ENCODE measurements at places on chromosomes 7 and 10. TPM values are rescaled to one million over a fixed set of nuclear protein-coding genes. Genes with fewer than 3 reads are reported as not detected.

PAPOLB gene
- 0.08 TPM for total RNA-seq

COL26A1 gene
- total RNA-seq, result not detected

TBXAS1 gene
- total RNA-seq, result 2.0 TPM

PSAP gene
- total RNA-seq, result 113 TPM

HYAL4 gene
- not detected for total RNA-seq

IDI2 gene
- total RNA-seq, result not detected

DNA sequence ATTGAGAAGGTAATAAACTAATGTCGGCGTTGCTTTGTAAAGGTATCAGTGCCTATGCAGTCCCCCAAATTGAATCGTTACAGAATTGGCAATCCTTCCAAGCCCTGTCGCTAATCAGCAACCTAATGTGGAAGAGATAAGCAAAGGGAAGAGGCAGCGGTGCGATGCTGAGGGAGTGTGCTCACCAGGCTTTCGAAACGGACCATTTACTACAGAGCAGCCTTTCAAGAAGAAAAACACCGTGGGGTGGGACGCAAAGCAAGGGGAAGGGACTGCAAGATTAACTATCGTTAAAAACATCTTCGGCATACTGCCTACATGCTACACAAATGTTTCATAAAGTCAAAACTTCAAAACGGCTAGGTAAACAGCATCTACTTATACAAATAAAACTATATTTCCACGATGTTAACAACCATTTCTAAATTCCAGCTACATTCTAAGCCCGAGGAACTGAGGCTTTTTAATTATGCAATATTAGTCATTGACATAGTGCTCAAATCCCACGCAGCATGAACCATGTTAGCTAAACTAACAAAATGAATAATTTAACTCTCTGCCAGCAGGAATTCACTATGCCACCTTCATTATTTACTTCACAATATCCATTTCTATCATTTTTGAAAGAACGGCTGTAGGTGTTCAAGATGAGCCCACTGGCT is 85.2 kb downstream of the CHCHD3 start:
- H3K4me3 ChIP-seq, result no peak overlapping the region
- no peaks in the 10 kb centered on the region for H3K4me1 ChIP-seq
- peaks cover 2% of the 10 kb centered on the region for H3K36me3 ChIP-seq
- no peaks in the 10 kb centered on the region for H3K27me3 ChIP-seq
- no peak overlapping the region for H3K27ac ChIP-seq
- no peak for DNase-seq

GRCh38 chr7:35717516-35717915 is 22.6 kb upstream of the HERPUD2 start:
- H3K27me3 ChIP-seq, result peaks cover 2% of the 10 kb centered on the region
- DNase-seq, result no peak
- no peaks in the 10 kb centered on the region for H3K36me3 ChIP-seq
- no peak overlapping the region for H3K4me3 ChIP-seq
- H3K27ac ChIP-seq, result no peak overlapping the region
- H3K4me1 ChIP-seq, result peaks cover 16% of the 10 kb centered on the region

DNA sequence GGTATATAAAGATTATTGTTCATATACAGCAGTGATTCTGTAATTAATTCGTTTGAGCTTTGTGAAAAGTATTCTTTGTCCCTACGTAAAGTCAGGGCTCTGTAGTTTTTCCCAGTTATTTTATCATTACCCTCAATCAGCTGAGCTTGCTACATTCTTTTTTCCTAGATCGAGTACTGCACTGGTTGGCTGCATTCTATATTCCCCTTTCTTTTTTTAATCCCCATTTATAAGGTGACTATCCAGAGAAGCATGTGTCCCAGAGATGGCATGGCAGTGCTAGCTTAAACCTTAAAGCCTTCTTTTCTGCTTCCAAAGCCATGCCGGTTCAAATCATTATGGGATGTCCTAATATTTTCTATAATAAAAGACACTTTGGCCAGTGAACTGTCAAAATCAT is 230.1 kb upstream of the CELF2 start:
- no peaks in the 10 kb centered on the region for H3K36me3 ChIP-seq
- H3K4me1 ChIP-seq, result no peaks in the 10 kb centered on the region
- H3K27ac ChIP-seq, result no peak overlapping the region
- H3K27me3 ChIP-seq, result peaks cover 7% of the 10 kb centered on the region
- no peak overlapping the region for H3K4me3 ChIP-seq

DNA sequence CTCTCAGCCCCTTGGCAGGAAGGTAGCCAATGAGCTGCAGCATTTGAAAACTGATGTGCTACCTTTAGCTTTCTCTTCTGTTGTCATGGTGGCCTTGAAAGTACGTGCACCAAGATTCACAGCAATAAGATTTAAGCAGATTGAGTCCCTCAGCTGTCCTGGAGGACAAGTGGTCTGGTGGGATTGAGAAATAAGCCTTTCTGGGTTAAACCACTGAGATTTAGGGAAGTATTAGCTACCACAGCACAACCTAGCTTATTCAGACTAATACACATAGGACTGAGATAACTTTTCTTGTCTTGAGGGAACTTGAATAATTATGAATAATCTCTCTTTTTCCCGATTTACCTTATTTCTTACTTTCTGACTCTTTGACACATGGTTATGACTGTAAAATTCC is 324.0 kb downstream of the PTEN start:
- DNase-seq, result no peak
- H3K4me3 ChIP-seq, result no peak overlapping the region
- no peaks in the 10 kb centered on the region for H3K36me3 ChIP-seq
- H3K4me1 ChIP-seq, result no peaks in the 10 kb centered on the region
- H3K27me3 ChIP-seq, result no peaks in the 10 kb centered on the region

GRCh38 chr10:70480239-70480861 is 1.8 kb downstream of the PALD1 start:
- H3K36me3 ChIP-seq, result peaks cover 2% of the 10 kb centered on the region
- peak; percentile 68 for DNase-seq
- peaks cover 18% of the 10 kb centered on the region for H3K27me3 ChIP-seq
- peaks cover 61% of the 10 kb centered on the region for H3K4me1 ChIP-seq
- peak overlapping the region; percentile 69 for H3K27ac ChIP-seq
- H3K4me3 ChIP-seq, result peak overlapping the region; percentile 71

DNA sequence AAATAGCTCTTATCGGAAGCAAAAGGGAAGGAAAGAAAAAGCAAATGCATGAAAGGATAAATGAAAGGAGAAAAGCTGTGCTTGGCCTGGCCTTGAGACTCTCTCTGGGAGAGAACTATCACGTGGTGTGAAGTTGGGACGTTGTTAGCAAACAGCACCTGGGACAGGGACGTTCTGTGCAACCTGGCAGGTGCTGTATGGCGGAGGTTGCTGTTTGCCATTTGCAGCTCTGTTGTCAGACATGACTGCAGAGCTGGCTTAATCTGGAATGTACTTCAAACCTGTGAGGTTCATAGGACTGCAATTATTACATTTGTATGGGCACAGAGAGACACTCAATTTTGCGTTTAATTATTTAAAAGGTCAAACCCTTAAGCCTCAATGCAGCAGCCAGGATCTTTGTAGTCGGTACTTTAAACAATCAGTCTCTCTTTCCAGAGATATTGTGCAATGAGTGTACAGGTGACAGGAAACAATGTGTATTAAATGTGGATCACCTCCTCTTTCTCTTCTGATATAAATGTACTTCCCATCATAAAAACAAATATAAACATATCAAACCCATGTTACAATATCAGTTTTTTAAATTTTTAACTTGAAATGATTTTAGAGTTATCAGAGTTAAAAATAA is 800.5 kb upstream of the KCND2 start:
- H3K4me1 ChIP-seq, result no peaks in the 10 kb centered on the region
- H3K4me3 ChIP-seq, result no peak overlapping the region
- no peak for DNase-seq
- no peaks in the 10 kb centered on the region for H3K27me3 ChIP-seq
- H3K27ac ChIP-seq, result no peak overlapping the region
